ENCODE measurements at places on chromosomes 1 and 21.
A peak's percentile ranks its signal among the peaks of the same experiment; 100 is the strongest.

DNA sequence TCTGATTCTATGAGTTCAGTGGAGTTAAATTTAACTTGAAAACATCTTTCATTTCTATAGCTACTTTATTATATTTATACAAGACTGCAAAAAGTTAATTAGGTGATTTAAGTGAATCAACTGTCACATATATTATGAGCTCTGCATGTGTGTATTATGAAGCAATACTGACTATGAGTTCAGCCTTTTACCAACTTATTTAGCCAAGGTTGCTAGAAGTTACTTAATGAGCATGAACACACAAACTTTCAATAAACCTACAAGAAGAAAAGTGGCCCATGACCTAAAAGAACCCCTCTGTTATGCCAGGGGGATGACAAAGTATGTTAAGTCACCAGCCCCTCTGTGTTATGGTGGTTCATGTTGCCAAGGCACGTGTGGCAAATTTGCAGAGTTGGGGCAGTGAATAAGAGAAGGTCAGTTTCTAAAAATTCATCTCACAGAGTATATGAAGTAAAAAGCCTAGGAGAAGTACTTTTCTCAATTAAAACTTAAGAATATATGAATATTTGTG, 86.7 kb upstream of the LYPLAL1 start:
- DNase-seq: no peak

- no peak for DNase-seq
Observed at GRCh38 chr1:156923670-156924477, 3.4 kb downstream of the LRRC71 start.

DNA sequence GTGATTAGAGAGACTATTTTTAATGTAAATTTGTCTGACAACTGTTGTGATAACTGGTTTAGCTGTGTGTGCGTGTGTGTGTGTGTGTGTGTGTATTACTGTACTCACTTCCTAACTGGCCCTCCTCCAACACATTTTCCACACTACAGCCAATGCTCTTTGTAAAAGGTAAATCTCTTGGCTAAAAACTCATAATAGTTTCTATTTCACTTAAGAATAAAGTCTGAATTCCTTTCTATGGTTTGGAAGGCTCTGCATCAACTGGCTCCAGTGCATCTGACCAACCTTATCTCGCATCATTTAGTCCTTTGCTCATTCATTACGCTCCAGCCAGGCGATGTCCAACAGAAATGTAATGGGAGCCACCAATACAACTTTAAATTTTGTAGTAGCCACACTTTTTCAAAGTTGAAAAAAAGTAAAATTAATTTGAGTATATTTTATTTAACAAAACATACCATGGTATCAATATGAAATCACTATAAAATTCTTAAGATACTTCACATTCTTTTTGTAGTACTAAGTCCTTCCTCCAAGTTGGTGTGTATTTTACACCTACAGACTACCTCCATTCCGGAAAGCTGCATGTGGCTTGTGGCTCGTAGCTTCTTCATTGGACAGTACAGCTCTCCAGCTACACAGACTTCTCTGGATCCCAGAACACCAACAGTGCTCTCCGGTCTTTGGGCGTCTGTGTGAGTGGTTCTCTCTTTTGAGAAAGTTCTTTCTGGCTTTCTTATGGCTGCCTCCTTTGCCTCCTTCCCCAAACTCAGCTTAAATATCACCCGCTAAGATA, 68.9 kb downstream of the NRIP1 start:
- DNase-seq: no peak

DNA sequence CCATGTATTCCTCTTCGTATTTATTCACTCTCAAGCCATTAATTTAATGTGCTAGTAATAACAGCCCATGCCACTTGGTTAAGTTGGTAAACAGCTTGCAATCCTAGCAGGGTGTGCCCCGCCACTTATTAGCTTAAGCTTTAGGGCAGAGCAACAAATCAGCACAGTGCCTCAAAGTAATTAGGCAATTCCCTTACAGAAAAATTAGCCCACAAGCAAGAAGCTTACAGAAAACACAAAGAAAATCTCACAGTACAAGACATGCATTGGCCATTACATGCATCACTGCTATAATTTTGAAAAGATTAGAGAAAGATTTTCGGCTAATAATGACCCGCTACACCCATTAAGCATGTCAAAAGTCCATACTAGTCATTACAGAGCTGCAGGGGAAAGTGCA, 47.6 kb downstream of the TGFB2 start:
- DNase-seq: no peak

GRCh38 chr21:43331962-43332828, 94.7 kb downstream of the SIK1 start:
- DNase-seq: no peak

DNA sequence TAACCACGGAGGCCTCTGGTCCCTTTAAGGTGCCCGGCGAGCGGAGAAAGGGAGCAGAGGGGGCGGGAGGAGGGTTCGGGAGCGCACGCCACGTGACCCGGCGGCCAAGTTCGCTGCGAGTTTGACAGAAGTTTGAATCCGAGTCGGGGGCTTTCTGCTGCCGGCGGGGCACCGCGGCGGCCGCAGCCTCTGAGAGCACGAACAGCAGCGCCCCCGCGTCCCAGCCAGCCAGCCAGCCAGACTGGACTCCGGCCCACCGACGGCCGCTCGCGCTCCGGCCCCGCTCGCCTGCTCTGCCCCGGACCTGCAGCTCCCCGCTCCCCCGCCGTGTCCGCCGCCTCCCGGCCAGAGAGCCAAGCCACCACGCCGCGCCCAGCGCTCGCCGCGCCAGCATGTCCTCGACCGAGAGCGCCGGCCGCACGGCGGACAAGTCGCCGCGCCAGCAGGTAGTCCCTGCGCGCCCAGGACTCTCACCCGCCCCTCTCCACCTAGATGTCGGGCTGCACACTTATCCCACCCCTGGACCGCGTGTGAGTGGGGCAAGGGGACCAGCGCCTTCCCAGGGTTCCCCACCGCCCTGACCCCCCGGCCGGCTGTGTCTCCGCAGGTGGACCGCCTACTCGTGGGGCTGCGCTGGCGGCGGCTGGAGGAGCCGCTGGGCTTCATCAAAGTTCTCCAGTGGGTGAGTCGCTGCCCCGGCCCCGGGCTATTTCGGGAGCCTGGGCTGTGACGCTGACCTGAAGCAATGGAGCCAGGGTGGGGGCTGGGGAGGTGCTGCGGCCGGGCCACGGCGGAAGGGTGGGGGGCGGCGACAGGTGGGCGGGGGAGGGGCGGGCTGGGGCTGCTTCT, at the start of gene SYPL2:
TSS of gene SYPL2 (plus strand) at position 95 of the 849 bp plus-strand sequence. CDS start at position 393, 298 bp downstream.
- DNase-seq: no peak

DNA sequence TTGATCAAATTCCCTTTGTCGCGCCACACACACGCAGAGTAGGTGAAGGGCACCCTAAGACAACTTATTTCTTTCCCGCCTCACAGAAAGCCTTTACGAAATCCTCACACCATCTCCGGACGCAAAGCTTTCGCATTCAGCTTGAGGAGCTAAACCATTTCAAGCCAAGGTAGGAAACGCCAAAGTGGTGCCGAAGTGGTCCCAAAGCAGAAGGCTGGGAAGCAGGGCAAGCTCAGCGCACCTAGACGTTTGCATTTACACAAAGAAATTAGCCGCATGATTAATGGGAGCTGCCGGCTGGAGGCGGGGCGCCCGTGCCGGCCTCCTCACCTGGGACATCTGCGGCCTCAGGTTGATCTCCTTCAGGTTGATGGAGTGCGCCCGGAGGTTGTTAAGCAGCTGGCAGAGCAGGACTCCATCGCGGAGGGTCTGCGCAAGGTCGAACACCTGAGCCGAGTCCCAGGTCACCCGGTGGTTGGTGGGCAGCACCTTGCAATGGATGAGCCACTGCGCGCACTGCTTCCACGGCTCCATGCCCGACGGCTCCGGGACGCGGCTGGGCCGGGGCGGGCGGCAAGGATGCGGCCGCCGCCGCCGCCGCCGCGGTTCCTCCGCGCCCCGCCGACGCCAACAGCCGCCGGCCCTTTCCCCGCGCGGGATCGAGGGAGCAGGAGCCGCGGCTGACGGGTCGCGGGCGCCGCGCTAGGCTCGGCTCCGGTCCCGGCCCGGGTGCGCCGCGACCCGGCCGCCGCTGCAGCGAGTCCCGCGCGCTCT, 457 bp downstream of the VAV3 start:
- DNase-seq: peak; percentile 19

- no peak for DNase-seq
Observed at GRCh38 chr1:111878649-111879048, 110.8 kb downstream of the KCND3 start.

GRCh38 chr1:213602796-213603486, 384.8 kb upstream of the PROX1 start:
- DNase-seq: no peak

DNA sequence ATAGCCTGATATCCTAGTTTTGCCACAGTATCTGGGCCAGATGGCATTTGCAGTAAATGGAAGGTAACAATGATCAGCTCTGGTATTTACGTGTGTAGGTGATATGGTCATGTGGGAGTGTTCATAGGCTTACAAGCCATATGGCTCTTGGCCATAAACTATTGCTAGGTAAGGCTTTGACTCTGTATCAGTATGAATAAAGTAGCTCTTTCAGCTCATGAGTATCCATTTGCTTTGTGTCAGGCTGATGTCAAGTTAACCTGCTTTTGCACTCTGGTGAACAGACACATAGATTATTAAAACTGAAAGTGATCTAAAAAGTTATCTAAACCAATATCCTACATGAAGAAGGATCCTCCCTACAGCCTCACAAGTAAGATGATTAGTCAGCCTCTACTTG, 69.0 kb downstream of the DDR2 start:
- DNase-seq: no peak

GRCh38 chr1:245582026-245582425, 427.2 kb downstream of the KIF26B start:
- no peak for DNase-seq
